GM12864 (cell line): ENCODE measurements at places on chromosomes 4 and X.
A peak's percentile ranks its signal among the peaks of the same experiment; 100 is the strongest.

GRCh38 chr4:137534516-137534915 lies 2.2 kb upstream of the PCDH18 start:
- no peak for DNase-seq

- DNase-seq, result no peak
These were observed 64.7 kb downstream of the IL13RA2 start for GRCh38 chrX:114952696-114953095.

GRCh38 chr4:6591781-6592180 lies 16.8 kb downstream of the MAN2B2 start:
- DNase-seq, result no peak

GRCh38 chrX:118225711-118226428 lies 109.3 kb upstream of the KLHL13 start:
- no peak for DNase-seq

- peak; percentile 41 for DNase-seq
These were observed 115.8 kb upstream of the SHISA3 start for GRCh38 chr4:42281324-42282020.

GRCh38 chr4:53711926-53712325 lies 120.6 kb upstream of the LNX1 start:
- DNase-seq, result no peak

GRCh38 chr4:56251556-56251955 lies 135.7 kb downstream of the AASDH start:
- DNase-seq, result no peak

GRCh38 chrX:69431420-69431819 lies 72.7 kb upstream of the NALF2 start:
- no peak for DNase-seq

GRCh38 chrX:133468051-133468450 lies 52.8 kb upstream of the GPC4 start:
- no peak for DNase-seq

- DNase-seq, result no peak
These were observed 19.9 kb upstream of the TNIP3 start for GRCh38 chr4:121183989-121184388.

DNA sequence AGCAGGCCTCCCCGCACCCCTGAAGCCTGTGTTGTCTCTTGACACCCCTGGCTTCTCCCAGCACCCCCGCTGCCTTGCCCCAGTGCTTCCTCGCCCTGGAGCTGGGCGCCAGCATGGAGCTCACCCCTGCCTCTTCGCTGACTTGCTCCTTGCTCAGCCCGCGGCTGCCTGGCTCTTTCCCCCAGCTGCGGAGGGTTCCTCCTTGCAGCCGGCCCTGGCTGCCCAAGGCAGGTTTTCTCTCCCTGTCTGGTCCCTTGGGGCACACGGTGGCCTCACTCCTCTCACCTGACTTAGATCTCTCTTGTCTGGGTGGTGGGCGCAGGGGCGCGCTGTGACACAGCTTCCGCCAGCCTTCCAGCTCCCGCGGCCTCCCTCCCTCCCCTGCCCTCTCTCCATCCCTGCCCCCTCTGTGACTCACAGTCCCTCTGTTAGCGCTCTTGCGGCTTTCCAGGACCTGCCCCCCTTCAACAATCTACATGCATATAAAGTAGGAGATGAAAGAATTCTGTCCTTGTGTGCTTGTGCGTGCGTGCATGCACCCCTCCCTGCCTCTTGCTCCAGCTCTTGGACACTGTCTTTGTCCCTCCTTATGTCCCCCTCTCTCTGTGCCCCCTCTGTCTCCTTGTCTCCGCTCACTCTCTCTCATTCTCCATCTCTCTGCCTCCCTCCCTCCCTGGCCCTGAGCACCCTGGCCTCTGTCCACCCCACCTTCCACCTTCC lies 2.2 kb downstream of the PLXNB3 start:
- DNase-seq, result no peak
